CD4-positive, CD25-positive, alpha-beta regulatory T cell (primary cell): ENCODE measurements at places on chromosomes 1 and 21. TPM values are rescaled to one million over a fixed set of nuclear protein-coding genes. Genes with fewer than 3 reads are reported as not detected.

The TMPRSS2 gene
- not detected for total RNA-seq

The ZBTB18 gene
- 21.7 TPM for total RNA-seq

- H3K4me1 ChIP-seq = no peaks in the 10 kb centered on the region
- DNase-seq = no peak
- H3K27ac ChIP-seq = no peak overlapping the region
- no peak overlapping the region for H3K4me3 ChIP-seq
- peaks cover 6% of the 10 kb centered on the region for H3K27me3 ChIP-seq
- H3K36me3 ChIP-seq = no peaks in the 10 kb centered on the region
These were observed 48.5 kb downstream of the UBE2U start for GRCh38 chr1:64251971-64252370.

- no peak for DNase-seq
- H3K4me3 ChIP-seq = peak within 1 kb of the TSS; percentile 96
- H3K27ac ChIP-seq = peak within 1 kb of the TSS; percentile 94
- peaks cover 38% of the 10 kb centered on the region for H3K4me1 ChIP-seq
- H3K36me3 ChIP-seq = peaks cover 8% of the 10 kb centered on the region
- no peaks in the 10 kb centered on the region for H3K27me3 ChIP-seq
These were observed at the start of gene MLLT11 for GRCh38 chr1:151060007-151060656. Gene MLLT11 (plus strand): TSS chr1:151060397. CDS start chr1:151067225, 6,828 bp downstream.

The OXCT2 gene
- total RNA-seq = not detected

The DOP1B gene
- 34.6 TPM for total RNA-seq

The CFHR4 gene
- not detected for total RNA-seq

DNA sequence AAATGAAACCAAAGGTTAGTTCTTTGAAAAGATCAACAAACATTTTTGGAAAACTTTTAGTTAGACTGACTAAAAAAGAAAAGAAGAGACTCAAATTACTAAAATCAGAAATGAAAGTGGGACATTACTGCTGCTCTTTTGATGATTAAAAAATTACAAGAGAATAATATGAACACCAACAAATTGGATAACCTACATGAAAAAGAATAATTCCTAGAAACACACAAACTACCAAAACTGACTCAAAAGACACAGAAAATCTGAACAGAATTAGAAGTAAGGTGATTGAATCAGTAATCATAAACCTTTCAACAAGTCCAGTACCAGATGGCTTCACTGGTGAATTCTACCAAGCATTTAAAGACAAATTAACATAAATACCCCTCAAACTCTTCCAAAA, 5.6 kb downstream of the KIFAP3 start:
- peak overlapping the region; percentile 69 for H3K4me3 ChIP-seq
- no peaks in the 10 kb centered on the region for H3K27me3 ChIP-seq
- peak overlapping the region; percentile 67 for H3K27ac ChIP-seq
- H3K36me3 ChIP-seq = no peaks in the 10 kb centered on the region
- peaks cover 36% of the 10 kb centered on the region for H3K4me1 ChIP-seq

The TRIM46 gene
- 6.1 TPM for total RNA-seq

- peaks cover 25% of the 10 kb centered on the region for H3K27me3 ChIP-seq
- H3K27ac ChIP-seq = no peak overlapping the region
- no peak overlapping the region for H3K4me3 ChIP-seq
- H3K4me1 ChIP-seq = no peaks in the 10 kb centered on the region
- no peak for DNase-seq
These were observed 22.1 kb upstream of the ATF3 start for GRCh38 chr1:212586206-212587015.

DNA sequence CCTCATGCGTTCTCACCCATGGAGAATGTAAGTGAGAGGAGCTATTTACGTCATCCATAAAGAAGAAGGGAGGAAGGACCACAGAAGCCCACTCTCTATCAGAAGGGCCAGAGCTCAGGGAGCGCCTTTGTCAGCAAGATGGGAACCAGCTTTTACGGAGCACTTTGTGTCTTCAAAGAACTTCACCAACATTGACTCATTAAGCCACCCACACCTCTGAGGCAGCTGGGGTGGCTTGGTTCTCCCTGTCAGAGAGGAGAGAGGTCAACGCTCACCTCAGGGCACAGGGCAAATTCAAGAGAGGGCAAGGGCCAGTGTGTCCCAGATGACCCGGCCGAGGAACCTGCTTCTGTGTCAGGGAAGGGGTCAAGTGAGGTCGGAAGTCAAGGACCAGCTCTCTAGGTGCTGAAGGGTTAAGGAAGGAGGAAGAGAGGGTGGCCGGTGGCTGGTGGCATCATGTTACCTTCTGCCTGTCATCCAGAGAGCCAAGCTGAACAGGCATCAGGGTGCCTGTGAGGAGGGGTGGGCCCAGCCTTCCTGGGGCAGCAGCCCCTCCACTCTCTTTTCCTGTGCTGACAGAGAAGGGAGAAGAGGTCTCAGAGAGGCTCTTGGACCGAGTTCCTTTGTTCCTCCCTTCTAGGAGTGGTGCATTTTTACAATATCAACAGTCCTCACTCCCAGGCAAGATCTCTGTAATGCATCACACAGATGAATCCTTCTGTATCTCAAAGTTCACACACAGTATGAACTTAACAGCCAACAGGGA, 109.0 kb downstream of the ETS2 start:
- no peak overlapping the region for H3K27ac ChIP-seq
- H3K36me3 ChIP-seq = no peaks in the 10 kb centered on the region
- no peaks in the 10 kb centered on the region for H3K27me3 ChIP-seq

DNA sequence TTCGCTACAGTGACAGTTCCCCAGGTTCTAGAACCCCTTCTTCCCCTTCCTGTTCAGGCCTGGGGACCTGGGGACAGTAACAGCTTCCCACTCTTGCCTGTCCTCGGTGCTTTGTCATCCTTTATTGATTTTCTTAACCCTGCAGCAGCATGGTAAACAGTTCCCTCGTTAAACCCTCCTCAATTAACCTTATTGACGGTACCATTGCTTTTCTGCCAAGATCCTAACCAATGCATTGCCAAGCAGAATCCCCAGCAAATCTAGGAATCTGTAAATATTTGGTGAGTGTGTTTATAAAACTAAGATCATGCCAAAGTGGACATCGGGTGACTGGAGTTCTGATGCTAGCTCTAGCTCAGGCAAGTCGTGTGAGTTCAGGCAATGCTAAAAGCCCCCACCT, 99.6 kb upstream of the KAZN start:
- DNase-seq = no peak
- peaks cover 2% of the 10 kb centered on the region for H3K27me3 ChIP-seq
- H3K4me3 ChIP-seq = no peak overlapping the region
- no peaks in the 10 kb centered on the region for H3K4me1 ChIP-seq

DNA sequence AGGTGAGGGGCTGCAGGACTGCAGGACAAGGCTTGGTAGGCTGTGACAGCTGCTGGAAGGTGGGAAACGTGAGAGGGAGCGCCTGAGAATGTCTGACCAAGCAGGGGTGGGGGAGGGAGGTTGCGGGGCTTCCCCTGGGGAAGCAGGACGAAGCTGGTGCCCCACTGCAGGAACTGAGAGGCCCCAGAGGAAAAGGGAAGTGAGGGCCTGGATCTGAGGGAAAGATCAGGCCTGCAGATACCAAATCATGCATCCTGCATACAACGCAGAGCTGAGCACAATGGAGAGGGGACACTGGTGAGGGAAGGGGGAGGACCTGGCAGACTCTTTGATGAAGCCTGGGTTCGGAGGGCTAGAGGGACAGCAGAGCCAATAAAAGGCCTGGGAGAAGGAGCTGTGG, 65.7 kb upstream of the BACE2 start:
- no peak overlapping the region for H3K4me3 ChIP-seq
- DNase-seq = no peak
- H3K27ac ChIP-seq = no peak overlapping the region
- H3K4me1 ChIP-seq = no peaks in the 10 kb centered on the region
- H3K27me3 ChIP-seq = no peaks in the 10 kb centered on the region
- no peaks in the 10 kb centered on the region for H3K36me3 ChIP-seq

- no peak overlapping the region for H3K4me3 ChIP-seq
- H3K27me3 ChIP-seq = no peaks in the 10 kb centered on the region
- no peak for DNase-seq
- no peak overlapping the region for H3K27ac ChIP-seq
These were observed 205.0 kb downstream of the GPR52 start for GRCh38 chr1:174652569-174653280.

DNA sequence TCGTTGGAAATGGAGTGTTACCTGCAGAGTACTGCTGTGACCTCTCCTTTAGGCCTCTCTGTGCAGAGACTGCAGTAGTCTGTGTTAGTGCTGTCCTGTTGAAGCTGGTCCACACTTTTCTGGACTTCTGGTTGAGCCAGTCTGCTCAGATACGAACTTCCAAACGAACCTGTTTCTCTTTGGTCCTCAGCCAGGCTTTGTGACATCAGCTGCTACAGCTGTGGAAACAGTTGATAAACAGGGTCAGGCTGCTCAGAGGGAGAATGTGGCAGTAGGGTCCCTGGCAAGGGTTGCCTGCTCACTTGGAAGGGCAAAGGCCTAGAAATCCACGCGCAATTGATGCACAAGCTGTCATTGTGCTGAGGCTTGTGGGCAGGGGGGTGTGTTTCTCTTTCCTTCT, 98.8 kb downstream of the NOS1AP start:
- H3K36me3 ChIP-seq = no peaks in the 10 kb centered on the region
- no peak overlapping the region for H3K27ac ChIP-seq
- H3K4me1 ChIP-seq = no peaks in the 10 kb centered on the region

DNA sequence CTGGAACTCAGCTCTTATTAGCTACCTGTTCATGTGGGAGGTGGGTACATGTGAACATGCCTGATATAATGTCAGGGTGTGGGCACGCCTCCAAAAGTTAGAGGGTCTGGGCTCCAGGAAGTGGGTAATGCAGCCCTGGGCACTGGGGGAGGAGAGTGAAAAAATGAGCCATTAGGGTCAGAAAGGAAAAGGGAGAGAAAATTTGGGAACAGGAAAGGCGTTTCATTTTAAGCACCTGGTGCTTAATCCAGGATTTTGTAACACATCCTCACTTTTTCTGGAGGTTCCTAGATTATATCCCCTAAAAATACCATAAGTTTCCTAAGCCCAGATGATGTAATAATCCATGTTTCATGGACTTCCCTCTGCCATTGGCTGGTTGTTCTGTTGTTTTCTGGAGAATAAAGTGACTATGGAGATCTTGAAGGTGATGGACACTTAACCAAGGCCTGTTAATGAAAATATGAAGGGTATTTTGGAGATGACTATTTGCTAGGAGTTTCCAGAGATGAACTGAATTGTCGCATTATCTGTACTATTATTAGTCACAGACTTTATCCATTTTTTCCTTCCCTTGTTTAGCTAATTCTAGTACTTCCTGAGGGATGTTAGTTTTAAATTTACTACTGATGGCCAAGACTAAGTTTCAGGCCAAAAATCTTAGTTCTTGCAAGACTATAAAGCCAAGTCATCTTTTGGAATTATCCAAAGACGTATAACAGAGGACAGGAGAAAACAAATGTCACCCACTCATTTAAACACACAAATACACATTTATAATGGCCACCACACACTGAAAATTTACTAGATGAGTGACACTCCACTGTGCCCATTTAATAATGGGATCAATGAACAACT, 24.4 kb upstream of the TARBP1 start:
- no peaks in the 10 kb centered on the region for H3K36me3 ChIP-seq
- H3K4me3 ChIP-seq = no peak overlapping the region
- H3K4me1 ChIP-seq = peaks cover 4% of the 10 kb centered on the region

DNA sequence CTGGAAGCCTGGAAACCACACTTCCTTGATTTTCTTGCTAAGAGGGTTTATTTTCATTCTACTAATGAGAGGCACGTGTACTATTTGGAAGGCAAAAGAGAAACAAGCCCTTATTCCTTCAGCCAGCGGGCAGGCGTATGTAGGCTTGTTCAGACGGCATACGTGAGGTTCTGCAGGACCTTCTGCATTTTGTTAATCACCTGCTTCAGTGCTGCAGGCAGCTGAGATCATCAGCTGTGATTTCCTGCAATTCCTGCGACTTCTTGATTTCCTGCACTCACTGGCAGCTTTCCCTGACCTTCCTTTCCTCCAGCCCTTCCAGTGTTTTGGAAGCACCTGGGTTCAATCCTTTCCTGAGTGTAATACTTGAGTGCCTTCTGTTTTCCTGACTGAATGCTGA, 43.4 kb downstream of the TSNAX start:
- no peak for DNase-seq
- no peaks in the 10 kb centered on the region for H3K4me1 ChIP-seq
- no peak overlapping the region for H3K4me3 ChIP-seq

The PDC gene
- not detected for total RNA-seq
